ENCODE measurements at places on chromosomes 4 and X. TPM values are rescaled to one million over a fixed set of nuclear protein-coding genes. Genes with fewer than 3 reads are reported as not detected.

DNA sequence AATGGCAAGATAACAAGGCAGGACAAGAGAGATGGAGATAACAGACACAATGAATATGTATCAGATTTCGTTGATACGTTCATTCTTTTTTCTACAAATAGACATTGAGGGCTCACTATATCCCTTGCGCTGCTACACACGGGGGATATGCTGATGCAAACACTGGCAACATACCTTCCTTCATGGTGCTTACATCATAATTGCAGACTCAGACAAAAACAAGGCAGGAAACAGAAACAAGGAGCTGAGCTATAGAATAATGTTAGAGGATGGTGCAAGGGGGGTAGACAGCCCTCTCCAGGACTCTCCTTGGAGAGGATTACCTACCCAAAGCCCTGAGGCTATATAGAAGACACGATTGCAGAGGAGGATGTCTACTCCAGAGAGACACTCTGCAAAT lies 1069.5 kb downstream of the DMD start:
- no peak for DNase-seq

EDA gene
- total RNA-seq, result 2.3 TPM

- DNase-seq, result no peak
Observed at GRCh38 chrX:97672608-97673007, 788.9 kb downstream of the RPA4 start.

SERTM2 gene
- not detected for total RNA-seq

DNA sequence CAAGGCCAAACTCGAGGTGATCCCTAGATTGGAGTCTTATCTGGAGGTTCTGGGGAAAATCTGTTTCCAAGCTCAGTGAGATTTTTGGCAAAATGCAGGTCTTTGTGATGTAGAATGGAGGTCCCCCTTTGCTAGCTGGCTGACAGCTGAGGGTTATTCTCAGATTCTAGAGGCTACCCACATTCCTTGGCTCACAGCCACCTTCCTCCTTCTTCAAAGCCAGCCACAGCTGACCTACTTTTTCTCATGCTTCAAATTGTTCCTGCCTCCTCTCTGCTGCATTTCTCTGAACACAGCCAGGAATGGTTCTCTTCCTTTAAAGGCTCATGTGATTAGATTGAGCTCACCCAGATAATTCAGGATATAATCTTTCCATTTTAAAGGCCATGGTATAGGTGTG lies 86.9 kb downstream of the VCX3A start:
- no peak for DNase-seq

- DNase-seq, result no peak
Observed at GRCh38 chrX:148441387-148441786, 59.0 kb upstream of the AFF2 start.

DNA sequence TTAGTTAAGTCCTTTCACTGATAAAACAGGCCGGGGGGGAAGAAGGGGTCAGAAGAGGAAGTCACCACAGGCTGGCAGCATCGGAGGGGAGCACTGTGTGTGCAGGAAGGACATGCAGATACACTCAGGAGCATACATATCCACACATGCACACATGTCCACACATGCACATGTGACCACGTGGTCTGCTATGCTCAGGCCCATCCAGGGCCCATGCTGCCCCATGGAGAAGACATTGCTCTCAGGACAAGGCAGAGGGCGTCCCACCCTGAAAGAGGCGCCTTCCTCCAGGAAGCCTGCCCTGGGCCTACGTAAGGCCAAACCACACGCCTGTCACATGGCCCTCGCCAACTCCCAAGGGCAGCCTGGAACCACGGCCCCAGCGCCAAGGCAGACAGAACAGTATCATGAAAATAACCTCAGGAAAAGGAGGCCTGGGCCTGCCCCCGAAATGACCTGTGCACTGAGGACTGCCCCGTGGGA lies 15.8 kb downstream of the WDR1 start:
- no peak for DNase-seq

DNA sequence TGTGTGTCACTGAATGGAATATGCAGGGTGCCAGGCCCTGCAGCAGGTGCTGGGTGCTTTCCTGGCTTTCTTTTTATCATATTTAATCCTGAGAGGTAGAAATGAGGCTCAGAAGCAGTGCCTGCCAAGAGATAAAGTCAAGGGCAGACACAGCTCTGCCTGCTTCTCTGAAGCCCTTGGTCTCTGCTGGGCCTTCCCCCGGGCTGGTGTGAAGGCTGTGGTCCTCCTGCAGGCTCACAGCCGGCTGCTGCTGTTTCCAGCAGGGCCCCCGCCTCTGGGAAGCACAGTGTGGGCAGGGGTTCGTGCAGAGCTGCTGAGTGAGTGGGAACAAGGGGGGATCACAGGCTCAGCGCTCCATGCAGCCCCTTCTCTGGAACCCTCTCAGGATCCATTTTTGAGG lies 49.6 kb downstream of the TBC1D14 start:
- no peak for DNase-seq

GRCh38 chr4:153222707-153223426 lies 18.6 kb downstream of the TRIM2 start:
- DNase-seq, result peak; percentile 49
